NCI-H2081 (cell line): ENCODE measurements at places on chromosomes 2 and 18.
A peak's percentile ranks its signal among the peaks of the same experiment; 100 is the strongest.

- no peak for DNase-seq
These were observed 47.8 kb upstream of the IGFBP2 start for GRCh38 chr2:216585441-216585840.

DNA sequence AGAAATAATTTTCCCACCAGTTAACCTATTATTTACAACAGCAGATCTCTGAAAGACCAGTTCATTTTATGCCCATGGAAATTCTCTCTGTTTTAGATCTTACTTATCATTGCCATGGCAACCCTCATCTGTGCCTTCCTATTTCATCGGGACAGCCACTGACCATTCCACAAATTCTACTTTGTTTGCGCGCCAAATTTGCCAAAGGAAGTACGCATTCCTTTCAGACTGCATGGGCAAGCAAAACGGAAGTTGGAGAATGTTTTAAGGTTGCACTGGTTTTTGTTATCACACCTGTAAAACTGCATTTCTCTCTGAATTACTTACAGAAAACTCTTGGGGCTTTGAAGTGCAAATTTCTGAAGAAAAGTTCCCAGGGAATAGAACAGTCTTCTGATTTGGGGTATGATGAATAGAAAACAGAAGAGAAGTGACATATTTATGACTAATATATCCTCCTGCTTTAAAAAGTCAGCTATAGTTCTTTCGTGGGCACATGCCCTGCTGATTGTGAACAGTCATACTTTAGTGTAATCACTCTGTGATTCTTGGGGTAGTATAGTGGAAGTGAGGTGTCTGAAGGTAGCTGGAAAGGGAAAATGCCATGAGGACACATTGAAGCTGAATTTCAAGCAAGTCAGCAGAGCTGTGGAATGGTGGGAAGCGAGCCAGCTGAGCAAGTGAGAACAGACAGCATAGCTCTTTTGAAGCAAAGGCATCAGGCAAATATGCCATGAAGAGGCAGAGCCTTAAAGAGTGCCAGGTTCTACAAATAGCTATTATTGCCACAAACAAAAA is 20.9 kb downstream of the NETO1 start:
- DNase-seq, result no peak

DNA sequence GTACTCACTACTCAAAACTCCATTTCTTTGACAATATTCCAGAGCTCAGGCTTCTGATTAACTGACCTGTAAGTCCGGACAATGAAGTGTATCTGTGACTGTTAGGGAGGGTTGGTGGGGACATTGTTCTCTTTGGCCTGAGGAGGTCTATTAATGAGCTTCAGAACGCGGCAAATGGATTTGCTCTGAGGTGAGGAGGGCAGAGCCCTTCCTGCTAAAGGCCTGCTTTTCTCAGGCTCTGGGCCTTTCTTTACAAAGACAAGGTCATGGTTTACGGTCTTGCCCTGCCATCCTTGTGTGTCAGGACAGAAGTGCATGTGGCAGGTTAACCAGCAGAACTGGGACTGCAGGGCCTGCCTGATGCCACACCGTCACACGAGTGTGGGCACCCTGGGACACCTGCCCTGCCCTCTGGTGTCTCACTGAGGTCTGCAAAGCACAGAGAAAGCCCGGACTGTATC is 7.2 kb downstream of the ALKAL2 start:
- DNase-seq, result no peak

- no peak for DNase-seq
These were observed 18.4 kb downstream of the SLC4A3 start for GRCh38 chr2:219645631-219646527.

DNA sequence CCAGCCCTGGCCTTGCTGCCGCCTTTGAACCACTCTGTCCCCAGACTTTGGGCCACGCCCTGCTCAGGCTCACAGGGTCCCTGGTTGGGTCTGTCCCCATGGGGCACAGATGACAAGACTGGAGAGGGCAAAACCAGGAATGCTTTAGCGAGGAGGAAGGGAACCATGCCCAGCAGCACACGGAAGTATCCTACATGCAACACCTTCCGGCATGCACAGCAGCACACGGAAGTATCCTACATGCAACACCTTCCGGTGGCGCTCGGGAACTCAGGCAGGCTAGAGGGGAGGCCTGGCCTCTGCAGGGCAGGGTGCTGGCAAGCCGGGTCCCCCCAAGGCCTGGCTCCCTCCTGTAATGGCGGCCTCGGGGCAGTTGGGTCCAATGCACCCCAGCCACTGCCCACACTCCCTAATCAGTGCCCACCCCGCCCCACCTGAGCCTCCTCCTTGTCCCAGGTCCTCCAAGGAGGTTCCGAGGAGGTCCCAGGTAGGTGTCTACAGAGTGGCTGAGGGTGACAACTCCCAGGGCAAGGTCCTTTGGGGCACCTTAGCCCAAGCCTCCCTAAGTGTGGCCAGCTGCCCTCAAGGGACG is 33.6 kb upstream of the SNED1 start:
- DNase-seq, result no peak

- no peak for DNase-seq
These were observed 226.2 kb downstream of the SP3 start for GRCh38 chr2:173739006-173739405.

DNA sequence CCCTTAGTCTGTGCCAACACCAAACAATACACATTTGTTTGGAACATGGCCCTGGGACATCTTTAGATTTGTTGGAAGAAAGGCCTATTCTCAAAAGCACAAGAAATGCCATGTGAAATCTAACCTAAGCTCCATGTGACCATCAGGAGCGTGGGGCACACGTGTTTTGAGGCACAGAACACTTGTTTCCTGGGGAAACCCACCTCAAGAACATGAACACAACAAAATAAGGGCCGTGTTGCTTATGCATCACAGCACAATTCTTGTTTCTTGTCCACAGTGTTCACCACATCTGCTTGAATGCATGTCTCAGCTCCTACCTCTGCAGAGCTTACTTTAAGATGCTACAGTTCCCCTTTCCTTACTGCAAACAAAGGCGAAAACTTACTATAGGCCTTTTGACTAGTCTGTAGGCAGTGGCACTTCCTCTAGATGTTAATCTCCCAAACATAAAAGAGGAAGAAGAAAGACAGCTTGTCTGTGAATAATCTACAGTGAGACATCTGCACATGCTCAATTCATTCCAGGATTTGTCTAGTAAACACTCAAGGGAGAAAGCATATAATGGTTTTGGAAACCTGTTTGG is 165.0 kb downstream of the ANKRD44 start:
- no peak for DNase-seq

GRCh38 chr2:86358957-86359356 is 21.5 kb upstream of the REEP1 start:
- no peak for DNase-seq

DNA sequence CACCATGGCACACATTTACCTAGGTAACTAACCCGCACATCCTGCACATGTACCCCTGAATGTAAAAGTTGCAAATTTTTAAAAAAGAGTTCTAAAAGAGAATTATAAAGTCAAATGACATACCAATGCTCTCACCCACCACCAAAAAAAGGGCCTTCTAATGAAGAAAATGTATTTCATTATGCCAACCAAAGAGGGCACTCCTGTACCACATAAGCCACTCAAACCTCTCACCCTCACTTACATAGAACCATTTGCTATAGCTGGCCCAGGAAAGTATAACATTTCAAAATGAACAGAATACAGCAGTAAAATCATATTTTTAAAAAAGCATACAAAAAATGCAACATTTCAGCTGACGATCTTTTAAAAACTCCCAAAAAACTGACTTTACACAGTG is 241.5 kb upstream of the PKDCC start:
- no peak for DNase-seq

GRCh38 chr2:207716056-207716455 is 4.6 kb downstream of the CCNYL1 start:
- no peak for DNase-seq

GRCh38 chr18:8901019-8901418 is 195.7 kb downstream of the MTCL1 start:
- DNase-seq, result no peak

- DNase-seq, result no peak
These were observed 621.2 kb downstream of the DCDC2C start for GRCh38 chr2:4324531-4324930.

DNA sequence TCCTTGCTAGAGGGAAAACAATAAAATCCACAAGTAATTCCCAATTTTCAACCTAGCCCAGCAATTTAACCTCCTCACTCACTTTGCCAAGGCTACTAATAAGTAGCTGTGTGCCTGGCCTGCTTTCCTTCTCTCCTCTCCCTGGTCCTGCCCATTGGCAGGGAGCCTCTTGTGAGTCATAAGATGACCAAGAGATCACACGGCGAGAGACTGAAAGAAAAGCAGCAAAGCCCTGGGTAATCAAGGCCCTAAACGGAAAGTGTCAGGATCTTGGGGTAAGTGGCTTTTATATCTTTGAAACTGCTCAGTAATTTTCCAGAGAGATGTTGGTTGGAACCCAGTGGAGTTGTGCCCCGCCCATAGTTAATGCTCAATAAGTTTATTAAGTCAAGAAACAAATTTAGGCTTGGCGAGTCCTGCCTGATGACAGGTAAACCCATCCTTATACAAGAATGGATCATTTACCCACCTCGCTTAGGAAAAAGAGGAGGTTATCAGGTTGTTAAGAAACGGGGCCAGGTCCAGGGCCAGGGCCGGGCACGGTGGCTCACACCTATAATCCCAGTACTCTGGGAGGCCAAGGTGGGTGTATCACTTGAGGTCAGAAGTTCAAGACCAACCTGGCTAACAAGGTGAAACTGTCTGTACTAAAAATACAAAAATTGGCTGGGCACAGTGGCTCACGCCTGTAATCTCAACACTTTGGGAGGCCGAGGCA is 10.0 kb upstream of the ADAM17 start:
- no peak for DNase-seq

DNA sequence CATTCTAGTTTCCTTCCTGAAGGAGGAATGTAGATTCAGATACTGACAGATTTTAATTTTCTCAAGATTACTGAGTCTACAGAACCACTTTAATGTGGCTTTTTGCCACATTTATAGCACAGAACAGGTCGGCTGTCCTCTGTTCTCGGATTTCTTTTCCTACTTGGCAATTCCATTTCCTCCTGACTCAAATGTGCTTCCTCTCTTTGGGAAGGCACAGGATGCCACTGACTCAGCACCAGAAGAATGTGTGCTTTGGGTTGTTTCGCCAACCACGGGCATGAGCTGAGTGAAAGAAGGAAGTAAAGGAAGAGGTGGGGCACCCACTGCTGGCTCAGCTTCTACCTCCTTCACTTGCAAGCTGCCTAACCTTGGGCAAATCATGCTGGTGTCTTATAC is 970.6 kb upstream of the ACVR2A start:
- DNase-seq, result no peak

DNA sequence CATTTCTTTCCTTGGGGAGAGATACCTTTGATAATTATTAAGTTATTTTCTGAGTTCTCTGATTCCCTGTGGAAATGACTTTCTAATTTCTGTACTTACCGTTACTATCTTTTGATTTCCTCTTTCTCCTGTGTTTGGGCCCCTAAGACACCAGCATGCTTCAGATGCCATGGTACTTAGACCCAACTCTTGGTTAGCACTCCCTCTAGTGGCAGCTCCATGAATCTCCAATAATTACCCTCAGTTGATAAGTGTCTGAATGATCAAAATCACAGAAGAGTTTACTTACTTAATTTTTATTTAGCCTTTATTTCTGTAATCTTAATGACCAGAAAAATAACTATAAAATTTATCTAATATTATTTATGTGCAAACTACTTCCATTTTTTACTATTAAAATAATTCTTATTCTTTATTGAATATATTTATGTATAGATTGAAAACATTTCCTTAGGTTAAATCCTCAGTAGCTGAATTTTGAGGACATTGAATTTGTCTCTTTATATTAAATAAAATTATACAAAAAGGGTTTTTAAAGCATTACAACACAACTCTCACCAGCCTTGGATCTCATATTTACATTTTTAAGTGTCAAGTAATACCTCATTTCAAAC is 300.4 kb downstream of the KCNS3 start:
- DNase-seq, result peak; percentile 53

DNA sequence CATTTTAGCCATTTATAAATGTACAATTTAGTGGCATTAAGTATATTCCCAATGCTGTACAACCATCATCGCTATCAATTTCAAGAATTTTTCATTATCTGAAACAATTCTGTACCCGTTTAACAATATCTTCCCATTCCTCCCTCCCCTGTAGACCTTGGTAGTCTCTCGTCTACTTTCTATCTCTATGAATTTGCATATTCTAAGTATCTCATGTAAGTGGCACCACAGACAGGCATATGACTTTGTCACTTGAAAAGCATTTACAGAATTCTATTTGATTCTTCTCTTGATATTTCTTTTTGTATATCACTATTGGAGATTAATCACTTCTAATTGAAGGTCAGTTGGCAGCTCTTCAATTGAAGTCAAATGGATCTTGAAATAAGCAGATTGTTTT is 48.0 kb downstream of the CCDC138 start:
- no peak for DNase-seq

DNA sequence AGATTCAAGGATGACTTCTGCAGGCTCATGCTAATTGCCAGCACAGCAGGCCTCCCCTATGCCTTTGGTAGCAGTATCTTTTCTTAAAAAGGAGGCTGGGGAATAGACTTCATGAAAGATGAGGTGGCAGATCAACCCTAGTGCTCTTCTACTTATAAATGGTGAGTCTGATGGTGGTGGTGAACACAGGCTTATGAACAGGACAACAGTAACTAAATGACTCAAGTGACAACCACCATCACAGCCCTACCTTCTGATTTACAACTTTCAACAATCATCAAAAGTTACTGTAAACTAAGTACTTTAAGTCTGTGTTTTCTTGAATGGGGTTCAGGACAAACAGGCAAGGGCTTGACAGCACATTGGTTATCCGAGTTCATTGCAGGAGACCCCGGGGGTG is 39.3 kb downstream of the PAIP2B start:
- DNase-seq, result no peak

GRCh38 chr2:46796843-46797625 is 118.6 kb downstream of the MCFD2 start:
- no peak for DNase-seq

DNA sequence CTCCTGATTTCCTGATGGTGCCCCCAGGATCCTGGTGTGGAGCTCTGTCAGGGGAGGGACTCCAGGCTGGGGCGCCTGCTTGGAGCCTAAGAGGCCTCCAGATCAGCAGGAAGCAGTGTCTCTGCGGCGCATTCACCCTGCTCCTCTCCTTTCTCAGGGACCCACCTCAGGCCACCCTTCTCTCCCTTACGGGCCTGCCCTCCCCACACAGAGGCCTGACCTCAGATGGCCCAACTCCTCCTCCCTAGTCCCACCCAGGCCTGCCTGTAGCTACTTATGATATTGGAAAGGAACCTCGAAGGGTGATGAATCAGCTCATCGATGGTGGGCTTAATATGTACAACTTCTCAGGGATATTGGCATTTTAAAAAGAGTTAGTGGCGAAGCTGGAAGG is 10.6 kb downstream of the TMEM37 start:
- DNase-seq, result no peak
